ENCODE measurements at places on chromosomes 13 and 19.

GRCh38 chr19:56987184-56987583, 132.6 kb upstream of the USP29 start:
- DNase-seq, result no peak

DNA sequence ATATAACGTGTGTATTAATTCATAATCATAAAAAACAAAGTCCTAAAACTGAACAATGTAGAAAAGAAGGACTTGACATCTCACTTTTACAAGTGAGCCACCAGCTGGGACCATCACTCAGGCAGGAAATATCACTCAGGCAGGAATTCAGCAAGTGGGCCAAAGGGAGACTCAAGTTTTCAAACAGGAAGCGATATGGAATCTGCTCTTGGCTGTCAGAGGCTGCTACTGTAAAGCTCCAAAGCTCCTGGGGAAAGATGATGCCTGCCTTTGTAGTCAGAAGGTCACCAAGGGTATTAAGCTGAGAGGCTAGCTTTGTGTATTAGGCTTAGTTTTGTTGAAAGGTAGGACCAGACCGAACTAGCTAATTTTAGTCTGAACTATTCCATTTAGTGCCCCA, 5.5 kb upstream of the AKAP11 start:
- no peak for DNase-seq

DNA sequence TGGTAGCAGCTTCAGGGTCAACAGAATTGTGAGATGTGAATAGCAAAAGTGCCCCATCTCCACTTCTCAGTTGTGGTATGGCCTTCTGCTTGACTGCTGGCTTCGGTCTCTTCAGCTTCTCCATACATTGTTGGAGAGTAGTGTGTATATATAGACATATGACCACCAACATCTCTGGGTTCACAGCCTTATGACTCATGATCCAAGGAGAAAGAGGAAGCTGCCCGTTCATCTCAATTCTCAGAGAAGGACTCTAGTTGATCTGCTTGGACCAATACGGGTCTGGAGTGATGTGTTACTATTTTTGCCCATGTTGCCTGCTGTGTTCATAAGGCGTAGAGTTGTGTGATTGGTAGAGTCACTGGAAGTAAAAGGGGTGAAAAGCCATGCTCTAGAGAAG, 3.6 kb upstream of the COMMD6 start:
- no peak for DNase-seq

GRCh38 chr13:43058318-43058674, 34.9 kb downstream of the DNAJC15 start:
- peak; percentile 15 for DNase-seq

DNA sequence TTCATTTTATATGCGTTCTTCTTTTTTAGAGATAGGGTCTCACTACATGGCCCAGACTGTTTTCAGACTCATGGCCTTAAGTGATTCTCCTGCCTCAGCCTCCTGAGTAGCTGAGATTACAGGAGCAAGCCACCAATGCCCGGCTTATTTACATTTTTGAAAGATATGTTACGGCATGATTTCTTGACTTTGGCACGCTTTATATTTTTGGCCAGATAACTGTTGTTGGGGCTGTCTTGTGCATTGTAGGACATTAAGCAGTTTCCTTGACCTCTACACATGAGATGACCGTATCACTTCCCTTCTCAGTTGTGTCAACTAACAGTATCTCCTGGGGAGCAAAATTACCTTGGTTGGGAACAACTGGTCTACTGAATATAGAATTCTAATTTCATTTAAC, 28.9 kb upstream of the CLDN10 start:
- DNase-seq, result no peak

DNA sequence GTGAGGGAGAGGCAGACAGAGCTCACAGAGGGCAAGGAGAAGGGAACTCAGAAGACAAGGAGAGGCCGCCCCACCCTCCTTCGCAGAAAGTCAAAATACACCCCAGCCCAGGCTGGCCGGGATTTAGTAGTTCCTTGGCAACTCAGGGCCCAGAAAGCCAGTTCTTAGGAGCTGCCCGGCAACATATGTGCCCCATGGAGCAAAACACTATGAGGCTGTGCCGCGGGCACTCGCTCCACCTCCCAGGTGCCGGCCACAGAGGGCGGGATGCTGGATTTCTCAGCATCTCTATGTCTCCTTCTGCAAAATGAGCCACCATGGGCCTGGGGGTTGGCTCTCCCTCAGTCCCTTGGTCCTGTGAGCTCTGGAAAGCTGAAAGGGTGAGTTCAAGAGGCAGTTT, 93.8 kb upstream of the CACNA1A start:
- DNase-seq, result no peak

DNA sequence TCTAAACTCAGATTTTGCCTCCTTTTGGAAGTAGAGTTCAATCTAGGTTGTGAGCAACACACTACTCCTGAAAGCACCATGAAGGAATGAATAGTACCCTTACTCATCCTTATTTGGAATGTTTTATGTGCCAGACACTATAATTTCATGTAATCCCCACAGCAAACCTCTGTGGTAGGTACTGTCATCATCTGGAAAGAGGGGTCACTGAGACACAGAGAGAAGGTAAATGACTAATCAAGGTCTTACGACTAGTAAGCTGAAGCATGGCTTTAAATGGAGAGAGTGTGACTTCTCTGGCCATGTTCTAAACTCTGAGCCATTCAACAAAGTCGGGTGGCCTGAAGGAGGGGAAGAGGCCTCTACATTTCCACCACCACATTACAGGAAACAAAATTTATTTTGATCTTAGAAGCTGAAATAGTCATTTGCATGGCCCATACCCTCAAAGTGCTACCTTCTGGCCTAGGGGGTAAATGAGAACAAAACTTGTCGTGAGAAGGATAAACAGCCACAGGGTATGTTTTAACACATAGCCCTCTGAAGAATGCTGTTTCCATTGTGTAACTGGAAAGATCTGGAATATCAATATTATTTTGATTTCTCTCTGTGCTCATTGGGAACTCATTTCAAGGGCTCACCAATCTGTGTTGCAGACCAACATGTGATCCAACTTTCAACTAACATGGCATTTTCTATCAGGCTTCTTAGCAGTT, 180.8 kb upstream of the RFC3 start:
- no peak for DNase-seq

DNA sequence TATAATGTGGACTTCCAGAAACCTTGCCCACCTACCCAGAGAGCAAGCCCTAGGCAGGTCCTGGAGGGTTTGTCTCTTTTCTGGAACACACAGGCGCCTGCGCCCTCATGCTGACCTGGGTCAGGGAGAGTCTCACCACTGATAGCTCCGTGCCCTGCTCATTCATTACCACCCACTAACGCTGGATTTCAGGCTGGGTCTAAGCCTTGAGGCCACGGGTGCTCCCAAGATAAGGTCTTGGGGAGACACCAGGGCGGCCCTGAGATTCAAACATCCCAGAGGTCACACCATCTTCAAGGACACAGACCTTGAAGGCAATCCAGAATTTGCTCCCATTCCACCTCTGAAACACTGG, 5.1 kb downstream of the S1PR2 start:
- DNase-seq, result no peak

- no peak for DNase-seq
Measured at GRCh38 chr13:48542138-48542537, 9.3 kb upstream of the RCBTB2 start.

GRCh38 chr13:55439450-55439849, 1701.3 kb upstream of the PRR20A start:
- DNase-seq, result no peak

- no peak for DNase-seq
Measured at GRCh38 chr19:41206456-41206855, 12.6 kb upstream of the AXL start.

DNA sequence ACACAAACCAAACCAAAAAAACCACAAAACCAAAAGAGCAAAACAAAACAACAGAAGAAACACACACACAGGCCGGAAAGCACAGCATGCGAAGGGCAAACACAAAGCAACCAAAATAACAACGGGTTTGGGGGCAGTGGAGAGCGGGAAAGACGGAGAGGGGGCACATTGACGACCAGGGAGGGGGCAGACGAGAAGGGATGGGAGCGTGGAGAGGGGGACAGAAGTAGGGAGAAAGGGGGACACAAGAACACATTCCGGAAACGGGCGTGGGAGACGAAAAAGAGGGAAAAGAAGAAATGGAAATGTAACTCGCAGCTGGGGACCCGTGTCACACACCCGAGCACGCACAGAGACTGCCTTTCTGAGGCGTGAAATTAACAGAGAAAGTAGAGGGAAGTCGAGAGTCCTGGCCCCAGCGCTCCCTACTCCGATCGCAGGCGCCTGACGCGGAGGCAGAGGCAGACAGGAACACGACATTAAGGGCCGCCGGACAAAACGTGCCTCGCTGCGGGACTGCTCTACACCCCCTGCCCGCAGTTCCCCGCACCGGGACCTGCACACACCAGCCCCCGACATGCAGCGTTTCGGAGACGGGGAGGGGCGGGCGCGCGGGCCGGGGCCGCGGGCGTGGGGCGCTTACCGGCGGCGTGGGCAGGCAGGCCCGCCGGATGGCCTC, 652 bp downstream of the POU4F1 start:
- no peak for DNase-seq

DNA sequence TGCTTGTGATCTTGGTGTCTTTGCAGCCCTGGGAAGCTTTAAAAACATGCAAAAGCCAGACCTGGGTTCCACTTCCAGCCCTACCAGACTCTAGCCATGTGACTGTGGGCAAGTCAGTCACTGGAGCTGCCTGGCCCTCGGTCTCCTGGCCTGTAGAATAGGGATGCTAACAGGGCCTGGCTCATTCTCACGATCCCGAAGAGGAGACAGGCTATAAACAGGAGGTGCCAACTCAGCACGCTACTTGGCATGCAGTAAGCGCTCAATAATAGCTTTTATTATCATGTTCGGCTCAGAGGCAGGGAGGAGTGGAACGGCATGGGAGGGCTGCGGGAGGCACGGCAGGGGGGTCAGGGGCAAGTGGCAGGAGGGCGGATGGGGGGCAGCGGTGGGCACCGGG, 1.7 kb downstream of the CTXN1 start:
- no peak for DNase-seq

- no peak for DNase-seq
Measured at GRCh38 chr13:52884429-52885010, 36.1 kb upstream of the PCDH8 start.

- peak; percentile 70 for DNase-seq
Measured at GRCh38 chr13:113493315-113493951, 2.9 kb upstream of the DCUN1D2 start.

DNA sequence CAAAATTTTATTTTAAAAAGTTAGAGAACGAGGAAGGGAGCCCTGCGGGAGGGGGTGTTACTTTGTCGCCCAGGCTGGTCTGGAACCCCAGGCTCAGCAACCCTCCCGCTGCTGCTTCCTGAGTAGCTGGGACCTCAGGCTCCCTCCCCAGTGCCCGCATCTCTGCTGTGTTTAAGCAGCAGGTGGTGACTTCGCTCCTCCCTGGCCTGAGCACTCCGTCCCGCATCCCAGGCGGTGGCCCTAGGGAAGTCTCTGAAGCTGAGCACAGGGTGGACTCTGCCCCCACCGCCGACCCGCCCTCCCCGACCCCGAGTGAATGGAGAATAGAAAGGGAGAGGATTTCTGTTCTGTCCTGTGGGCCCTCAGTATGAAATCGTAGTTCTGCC, 30.5 kb downstream of the ZNF701 start:
- no peak for DNase-seq

DNA sequence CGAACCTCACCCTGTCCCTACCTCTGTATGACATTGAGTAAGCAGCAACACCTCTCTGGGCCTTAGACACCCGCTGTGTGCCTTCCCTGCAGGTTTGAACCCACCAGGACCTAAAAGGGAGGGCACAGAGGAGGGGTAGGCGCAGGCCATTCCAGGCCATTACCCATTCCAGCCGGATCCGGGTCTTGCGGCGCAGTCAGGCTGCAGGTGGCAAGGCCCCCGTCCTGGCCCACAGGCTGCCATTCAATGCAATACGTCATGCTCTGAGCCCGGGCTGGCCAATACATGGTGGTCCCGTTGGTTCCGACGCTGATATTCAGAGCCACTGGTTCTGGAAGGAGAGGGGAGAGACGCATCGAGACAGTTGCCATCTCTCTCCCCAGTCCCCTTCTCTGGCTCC, 17.4 kb downstream of the IL12RB1 start:
- DNase-seq, result no peak
